ENCODE measurements at places on chromosomes 11 and 22.

GRCh38 chr22:29080106-29080975 lies 7.5 kb downstream of the KREMEN1 start:
- no peak for DNase-seq

DNA sequence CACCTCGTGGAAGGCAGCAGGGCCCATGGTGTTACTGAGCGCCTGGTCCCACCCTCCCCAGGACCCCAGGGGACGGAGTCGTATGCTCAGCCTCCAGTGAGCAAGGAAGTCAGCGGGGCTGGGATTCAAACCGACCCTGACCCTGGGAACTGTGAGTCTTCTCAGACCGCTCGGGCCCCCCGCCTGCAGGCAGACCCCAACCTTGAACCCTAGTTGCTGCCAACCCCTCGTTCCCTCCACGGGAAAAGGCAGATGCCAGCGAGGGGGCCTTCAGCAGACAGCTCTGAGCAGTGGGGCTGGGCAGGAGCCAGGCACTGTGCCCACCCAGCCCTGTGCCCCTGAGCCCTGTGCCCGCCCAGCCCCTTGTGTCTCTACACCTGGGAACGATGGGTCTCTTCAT lies 6.4 kb downstream of the SLC16A8 start:
- no peak for DNase-seq

DNA sequence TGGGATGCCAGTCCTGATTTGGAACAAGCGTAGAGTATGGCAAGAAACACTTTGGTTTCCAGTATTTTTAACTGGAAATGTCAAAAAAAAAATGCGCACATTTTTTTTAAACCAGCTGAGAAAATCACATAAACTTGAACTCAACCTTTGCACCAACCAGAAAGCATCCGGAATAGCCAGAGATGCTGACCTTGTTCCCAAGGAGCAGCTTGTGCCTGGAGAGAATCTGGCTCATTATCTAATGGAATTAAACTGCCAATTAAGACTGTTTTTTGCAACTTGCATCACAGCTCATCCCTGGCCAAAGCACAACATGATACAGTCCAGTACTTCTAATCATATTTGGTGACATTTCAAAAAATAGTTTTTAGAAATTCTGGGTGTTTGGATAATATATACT lies 8.4 kb upstream of the ETS1 start:
- no peak for DNase-seq

GRCh38 chr11:12914400-12914912 lies 94.7 kb upstream of the RASSF10 start:
- peak; percentile 9 for DNase-seq

- DNase-seq, result peak; percentile 3
These were observed at the start of gene ARHGAP42 for GRCh38 chr11:100687054-100687629. TSS of gene ARHGAP42 (plus strand) at chr11:100687288. CDS start at chr11:100687679, 391 bp downstream.

DNA sequence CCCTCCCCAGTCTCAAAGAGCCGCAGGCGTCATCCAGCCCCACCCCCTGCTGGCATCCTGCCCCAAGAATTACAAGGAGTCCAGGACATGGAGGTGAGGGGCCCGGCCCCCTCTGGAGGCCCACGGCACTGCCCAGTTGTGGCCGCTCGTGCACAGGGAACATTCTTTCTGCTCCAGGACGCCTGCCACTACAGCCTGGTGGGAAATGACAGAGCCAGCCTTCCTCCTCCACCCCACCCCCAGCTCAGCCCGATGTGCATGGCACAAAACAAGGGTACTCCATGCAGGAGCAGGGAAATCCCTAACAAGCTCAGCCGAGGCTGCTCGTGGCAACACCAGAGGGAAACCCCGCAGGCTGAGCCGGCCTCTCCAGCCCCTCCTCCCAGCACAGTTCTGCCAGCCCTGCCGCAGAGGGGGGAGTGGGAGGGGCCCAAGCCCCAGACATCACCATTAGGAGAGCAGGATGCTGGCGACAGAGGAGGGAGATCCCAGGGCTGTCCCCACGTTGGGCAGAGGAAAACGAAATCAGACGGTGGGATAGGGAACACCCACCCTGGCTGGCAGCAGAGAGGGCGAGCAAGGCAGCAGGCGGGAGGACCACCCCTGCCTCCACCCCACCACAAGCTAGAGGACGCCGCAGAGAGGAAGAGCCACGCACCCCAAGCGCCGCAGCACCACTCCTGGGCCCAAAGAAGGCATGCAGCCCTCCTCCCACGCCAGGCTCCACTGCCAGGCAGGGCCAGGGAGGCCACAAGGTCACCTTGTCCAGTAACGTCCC lies 10.0 kb downstream of the IGSF9B start:
- no peak for DNase-seq

DNA sequence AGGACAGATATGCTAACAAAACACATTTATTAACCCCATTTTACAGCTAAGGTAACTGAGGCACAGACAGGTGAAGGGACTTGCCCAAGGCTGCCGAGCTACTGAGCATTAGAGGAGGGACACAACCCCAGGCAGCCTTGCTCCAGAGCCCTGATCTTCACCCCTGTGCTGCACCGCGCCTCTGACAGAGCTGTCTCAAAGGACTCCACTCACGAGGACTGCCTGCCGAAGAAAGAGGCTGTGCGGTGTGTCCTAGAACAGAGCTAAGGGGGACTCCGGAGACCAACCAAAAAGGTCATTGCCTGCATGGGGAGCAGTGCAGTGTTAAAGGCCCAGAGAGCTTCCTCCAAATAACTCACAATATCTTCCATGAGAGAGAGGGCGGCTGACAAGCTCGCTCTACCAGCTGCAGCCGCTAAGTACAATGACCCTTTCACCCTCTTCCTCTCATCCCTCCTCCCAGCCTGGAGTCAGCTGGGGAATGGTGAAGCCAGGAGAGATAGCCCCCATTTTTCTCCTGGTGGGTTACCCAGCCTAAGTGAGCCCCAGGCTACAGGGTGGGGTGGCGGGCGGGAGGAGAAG lies 119.2 kb downstream of the DSCAML1 start:
- DNase-seq, result no peak

GRCh38 chr11:68683536-68684384 lies 584 bp upstream of the GAL start:
- no peak for DNase-seq

DNA sequence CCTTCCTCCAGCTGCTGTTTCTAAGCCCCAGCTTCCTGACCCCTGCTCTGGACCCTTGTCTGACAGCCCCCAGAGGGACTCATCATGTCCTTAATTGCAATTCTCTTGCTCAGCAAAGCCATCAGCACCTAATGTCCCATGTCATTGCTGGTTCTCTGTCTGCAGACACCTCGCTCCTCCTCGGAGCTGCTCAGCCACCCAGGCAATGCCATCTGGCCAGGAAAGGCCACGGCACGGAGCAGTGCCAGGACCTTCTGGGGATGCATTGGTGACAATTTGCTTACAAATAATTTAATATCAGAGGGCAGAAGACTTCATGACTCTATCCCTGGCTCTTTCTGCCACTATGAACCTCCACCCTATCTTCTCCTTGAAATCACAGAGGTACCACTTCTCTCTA lies 107.0 kb upstream of the THY1 start:
- no peak for DNase-seq

GRCh38 chr11:5007561-5007960 lies 12.9 kb downstream of the OR51L1 start:
- DNase-seq, result no peak

DNA sequence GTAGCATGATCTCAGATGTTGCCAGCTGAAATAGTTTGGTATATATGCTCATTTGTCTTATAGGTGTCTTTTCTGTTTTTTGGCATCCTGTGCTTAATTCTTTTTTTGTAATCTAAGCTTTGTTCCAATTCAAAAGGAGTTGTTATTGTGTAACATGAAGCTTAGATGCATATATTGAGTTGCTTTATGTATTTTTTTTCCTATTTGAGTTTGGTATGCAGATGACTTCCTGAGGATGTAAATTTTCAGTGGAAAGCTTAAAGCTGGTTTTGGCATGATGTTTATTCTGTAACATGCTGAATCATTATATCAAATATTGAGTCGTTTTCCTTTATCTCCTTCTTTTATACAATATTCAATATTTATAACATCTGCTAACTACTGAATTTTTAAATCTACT lies 69.4 kb downstream of the DDX10 start:
- DNase-seq, result no peak

DNA sequence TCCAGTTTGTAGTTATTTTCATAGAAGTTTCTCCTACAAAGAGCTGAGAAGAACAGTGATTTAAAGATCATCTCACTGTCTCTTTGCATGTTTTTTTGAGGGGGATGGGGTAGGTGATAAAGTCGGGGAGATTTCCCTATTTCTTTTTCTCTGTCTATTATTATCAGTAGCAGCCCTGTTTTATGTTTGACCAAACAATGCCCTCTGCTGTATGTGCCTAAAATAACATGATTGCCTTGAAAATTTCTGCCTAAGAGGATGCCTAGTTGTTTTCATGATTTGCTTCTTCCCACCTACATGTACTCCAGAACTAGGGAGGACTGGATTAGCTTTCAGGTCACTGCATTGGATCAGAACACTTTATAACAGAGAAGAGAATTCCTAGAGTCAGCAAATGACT lies 1330.2 kb downstream of the LRRC4C start:
- DNase-seq, result no peak

GRCh38 chr11:396948-397548 lies 3.0 kb downstream of the PKP3 start:
- no peak for DNase-seq

GRCh38 chr22:40030758-40031095 lies 36.0 kb downstream of the FAM83F start:
- no peak for DNase-seq

GRCh38 chr11:130166457-130166784 lies 6.8 kb downstream of the ST14 start:
- DNase-seq, result no peak

GRCh38 chr11:106879832-106880546 lies 138.3 kb downstream of the GUCY1A2 start:
- DNase-seq, result no peak

DNA sequence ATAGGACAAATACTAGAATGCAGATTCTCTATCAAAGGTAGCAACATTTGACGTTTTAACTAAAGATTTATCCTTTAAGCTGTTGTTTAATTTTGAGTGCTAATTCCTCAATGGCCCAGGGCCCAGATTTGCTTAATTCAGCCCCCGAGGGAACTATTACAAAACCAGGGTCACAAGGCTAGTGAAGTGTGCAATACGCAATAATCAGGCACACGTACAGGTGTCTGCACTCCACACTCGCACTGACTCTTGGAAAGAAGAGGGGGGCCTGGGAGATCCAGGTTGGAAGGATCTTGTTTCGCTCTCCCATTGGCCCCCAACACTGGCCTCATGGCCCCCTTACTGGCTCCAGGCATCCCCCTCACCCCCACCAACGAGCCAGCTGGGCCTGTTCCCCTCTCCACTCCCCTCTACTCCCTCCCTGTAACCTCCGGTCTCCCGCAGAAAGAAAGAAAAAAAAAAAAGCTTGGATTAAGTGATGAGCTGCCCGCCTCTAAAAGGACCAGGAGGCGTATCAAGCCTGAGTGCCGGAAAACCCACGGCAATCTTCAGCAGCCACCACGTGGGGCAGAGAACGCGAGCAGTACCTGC lies 2.2 kb upstream of the KIRREL3 start:
- DNase-seq, result no peak

GRCh38 chr11:128734103-128734831 lies 40.4 kb downstream of the FLI1 start:
- DNase-seq, result no peak

- DNase-seq, result no peak
These were observed 645.7 kb upstream of the TENM4 start for GRCh38 chr11:80086496-80087055.

DNA sequence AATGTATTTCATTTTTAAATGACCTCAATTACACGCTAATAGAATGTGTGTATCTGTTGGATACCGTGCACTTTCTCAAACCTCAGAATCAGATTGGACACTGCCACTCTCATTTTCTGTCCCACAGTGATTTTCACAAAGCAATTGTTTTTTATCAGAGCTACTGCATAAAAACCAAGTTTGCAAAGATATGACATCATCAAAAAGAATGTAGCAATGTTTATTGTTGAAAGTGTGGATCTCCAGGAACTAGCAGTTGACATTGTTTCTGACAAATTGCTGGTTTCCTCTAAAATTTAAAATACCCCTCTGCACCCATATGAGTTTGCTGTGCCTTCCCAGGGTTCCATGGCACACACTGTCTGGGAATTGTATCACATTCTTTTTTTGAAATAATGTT lies 362.7 kb upstream of the DDI1 start:
- DNase-seq, result no peak

DNA sequence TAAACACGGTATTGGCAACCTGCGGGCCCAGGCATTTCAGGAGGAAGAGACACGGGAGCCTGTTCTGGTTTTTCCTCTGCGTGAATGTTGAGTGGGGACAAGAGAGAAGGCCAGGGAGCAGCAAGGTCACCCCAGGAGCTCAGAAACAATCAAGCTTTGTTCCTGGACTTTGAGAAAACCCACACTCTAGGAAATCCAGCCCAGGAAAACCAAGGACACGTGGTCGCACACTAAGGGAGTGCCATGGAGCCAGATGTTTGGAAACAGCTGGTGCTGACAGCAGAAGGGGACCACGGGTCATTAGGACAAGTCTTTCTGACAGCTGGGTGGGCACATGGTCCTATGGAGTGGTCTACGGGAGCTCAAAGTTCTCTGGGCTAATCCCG lies 44.1 kb downstream of the MYH9 start:
- no peak for DNase-seq

GRCh38 chr11:134052988-134053945 lies 15.6 kb upstream of the JAM3 start:
- DNase-seq, result no peak

GRCh38 chr11:86660088-86660487 lies 12.3 kb downstream of the ME3 start:
- DNase-seq, result no peak

DNA sequence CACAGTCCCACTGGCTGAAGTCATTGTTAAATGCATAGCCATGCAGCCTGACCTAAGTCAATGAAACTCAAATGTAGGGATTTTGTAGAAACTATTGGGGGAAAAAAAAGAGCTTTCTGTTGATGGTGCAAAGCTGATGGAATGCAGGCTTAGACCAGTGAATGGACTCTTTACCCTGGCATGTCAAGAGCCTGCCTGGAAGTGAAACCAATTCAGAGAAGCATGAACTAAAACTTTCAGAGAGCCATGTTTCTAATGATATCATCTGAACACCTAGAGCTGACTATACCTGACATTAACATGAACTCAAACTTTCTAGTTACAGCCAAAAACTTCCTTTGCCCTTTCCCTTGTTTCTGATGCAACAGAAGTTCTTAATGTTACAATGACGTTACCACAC lies 89.0 kb downstream of the APIP start:
- no peak for DNase-seq

- DNase-seq, result no peak
These were observed 1.2 kb upstream of the AHNAK start for GRCh38 chr11:62547691-62548281.

DNA sequence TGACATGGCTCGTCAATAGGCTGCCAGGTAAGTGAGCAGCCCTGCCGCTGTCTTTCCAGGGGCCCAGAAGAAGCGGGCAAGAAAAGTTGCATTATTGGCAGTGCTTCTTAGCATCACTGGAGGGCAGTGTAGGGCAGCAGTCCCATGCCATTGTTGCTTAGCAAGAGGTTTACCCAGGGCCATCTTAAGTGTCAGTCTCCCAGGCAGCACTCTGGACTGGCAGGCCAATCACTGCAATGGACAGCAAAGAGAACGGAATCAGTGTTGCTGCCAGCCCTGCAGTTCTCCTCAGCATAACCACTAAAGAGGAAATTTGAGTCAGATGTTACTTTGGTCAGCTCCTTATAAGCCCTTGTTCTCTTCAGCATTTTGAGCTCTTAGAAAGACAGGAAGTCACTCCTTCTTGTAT lies 13.4 kb upstream of the GRK2 start:
- DNase-seq, result no peak
